GM12878 (cell line): ENCODE measurements at places on chromosomes 13 and 19. TPM values are rescaled to one million over a fixed set of nuclear protein-coding genes. Genes with fewer than 3 reads are reported as not detected.

DNA sequence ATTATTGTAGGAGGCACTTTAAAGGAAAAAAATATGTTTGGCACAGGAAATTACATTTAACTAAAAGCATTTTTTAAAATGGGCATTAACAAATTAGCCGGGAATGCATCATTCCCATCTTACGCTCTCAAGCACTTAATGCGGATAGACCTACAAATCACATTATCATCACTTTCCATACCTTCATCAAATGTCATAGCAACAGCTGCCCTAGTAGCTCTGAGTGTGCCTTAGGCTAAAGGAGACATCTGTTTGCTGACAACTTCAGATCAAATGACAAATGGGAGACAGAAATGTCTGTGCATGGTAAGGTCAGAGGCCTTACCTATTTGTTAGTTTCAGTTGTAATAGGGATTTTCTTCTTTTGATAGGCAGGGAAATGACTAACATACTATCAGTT, 773.2 kb upstream of the SLC10A2 start:
- no peaks in the 10 kb centered on the region for H3K4me1 ChIP-seq
- no peak overlapping the region for H3K4me3 ChIP-seq
- no peak overlapping the region for H3K27ac ChIP-seq
- H3K36me3 ChIP-seq, result no peaks in the 10 kb centered on the region
- H3K27me3 ChIP-seq, result no peaks in the 10 kb centered on the region

GRCh38 chr13:109955598-109955997, 169.2 kb upstream of the IRS2 start:
- H3K27ac ChIP-seq, result no peak overlapping the region
- no peaks in the 10 kb centered on the region for H3K27me3 ChIP-seq
- H3K36me3 ChIP-seq, result no peaks in the 10 kb centered on the region
- H3K4me3 ChIP-seq, result no peak overlapping the region
- no peak for DNase-seq

GRCh38 chr13:86324191-86324590, 525.0 kb upstream of the SLITRK6 start:
- H3K27ac ChIP-seq, result no peak overlapping the region
- no peak overlapping the region for H3K4me3 ChIP-seq
- DNase-seq, result no peak
- H3K27me3 ChIP-seq, result no peaks in the 10 kb centered on the region
- no peaks in the 10 kb centered on the region for H3K4me1 ChIP-seq
- H3K36me3 ChIP-seq, result no peaks in the 10 kb centered on the region

DNA sequence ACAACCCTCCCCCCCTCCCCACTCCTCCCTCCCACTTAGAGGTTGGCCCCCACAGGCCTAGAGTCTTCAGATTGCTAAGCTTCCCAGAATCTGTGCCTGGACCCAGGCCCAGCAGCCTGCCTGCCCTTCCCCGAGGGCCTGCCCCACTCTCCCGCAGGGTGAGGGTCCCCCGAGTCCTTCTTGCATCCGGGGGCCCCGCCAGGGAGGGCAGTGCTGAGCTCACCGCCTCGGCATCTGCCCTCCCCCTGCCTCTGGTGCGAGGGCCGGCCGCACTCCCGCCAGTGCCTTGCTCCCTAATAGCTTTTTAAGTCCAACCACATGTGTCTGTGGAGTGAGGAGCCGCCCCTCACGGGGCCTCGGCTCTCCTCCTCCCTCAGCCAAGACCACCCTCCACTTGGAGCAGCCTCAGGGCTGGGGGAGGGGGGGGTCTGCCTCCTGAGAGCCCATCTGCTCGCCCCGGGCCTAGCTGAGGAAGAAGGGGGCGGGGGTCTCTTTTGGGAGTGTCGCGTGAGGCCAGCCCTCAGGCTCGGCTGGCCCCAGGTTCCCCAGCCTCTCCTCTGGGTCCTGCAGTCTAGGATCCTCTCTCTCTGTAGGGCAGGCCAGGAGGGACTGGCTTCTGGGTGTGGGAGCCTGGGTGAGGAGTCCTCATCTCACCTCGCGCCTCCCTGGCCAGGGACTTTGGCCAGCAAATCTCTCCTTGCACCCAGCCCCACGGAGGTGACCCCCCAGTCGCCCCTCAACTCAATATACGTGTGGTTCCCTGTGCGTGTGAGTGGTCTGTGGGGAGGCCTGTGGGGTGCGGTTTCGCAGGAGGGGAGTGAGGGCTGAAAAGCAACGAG, 47.2 kb downstream of the LYL1 start:
- no peak overlapping the region for H3K27ac ChIP-seq
- no peaks in the 10 kb centered on the region; the same call in 1 of the 2 replicates for H3K27me3 ChIP-seq
- H3K4me3 ChIP-seq, result no peak overlapping the region
- no peak for DNase-seq

DNA sequence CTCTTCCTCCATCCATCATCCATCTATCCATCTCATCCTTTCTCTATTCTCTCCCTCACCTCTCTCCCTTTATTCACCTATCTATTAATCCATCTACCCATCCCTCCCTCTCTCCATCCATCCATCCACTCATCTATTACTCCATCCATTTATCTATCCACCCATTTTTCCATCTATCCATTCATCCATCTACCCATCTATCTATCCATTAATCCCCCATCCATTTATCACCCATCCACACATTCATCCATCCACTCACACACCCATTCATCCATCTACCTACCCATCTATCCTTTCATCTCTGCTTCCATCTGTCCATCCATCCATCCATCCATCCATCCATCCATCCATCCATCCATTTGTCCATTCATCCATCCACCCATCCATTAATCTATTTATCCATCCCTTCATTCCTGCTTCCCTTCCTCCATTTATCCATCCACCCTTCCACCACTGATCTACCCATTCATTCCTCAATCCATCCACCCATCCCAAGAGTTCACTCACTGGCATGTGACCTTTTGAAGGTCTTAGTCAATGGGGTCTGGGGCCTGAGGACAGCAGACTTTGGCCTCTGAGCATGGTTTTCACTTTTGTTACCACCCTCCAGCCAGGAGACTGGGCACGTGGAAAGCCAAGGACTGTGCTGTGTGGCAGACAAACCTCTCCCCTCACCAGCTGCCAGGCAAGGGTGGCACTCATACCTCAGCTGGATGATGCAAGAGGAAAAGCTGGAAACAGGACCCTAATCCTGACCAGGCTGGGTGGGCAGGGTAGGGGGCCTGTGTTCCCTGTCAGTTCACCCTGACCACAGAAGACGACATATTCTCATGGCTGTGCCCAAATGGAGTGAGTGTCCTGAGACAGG, 126.7 kb downstream of the URI1 start:
- H3K4me1 ChIP-seq, result no peaks in the 10 kb centered on the region
- H3K4me3 ChIP-seq, result no peak overlapping the region
- DNase-seq, result no peak
- H3K27me3 ChIP-seq, result no peaks in the 10 kb centered on the region
- H3K36me3 ChIP-seq, result no peaks in the 10 kb centered on the region

DNA sequence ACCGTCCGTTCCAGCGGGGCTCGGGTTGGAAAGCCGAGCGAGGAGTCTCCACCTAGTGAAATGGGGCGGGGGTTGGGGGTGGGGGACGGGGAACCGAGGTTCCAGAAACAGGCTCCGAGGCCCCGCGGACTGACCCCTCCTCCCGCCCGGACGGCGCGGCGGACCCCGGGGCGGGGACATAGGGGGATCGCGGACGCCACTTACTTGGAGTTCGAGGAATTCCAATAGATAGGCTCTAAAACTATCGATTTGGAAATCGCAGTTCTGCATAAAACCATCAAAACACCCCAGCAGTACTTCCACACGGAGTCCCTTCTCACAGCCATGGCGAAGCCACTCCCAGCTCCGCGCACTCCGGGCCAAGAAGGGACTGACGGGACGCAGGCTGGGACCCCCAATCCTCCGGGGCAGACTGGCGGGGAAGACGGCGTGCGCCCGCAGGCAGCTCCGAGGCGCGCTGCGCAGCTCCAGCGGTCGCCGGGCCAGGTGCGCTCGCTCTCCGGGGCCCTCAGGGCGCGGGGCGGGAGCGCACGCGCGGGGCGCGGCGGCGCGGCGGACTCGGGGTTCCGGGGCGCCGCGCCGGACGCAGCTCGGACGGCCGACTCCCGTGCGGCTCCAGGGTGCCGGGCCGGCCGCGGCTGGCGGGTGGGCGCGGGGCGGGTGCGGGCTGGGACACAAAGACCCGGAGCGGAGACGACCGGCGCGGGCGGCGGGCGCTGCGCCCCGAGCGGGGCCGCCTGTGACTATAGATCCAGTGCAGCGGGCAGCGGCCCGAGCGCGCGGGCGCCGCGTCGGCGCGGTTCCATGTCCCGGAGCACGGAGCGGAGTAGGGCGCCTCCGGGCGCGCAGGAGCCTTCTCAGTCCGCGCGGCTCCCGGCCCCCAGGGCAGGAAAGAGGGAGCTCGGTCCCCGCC, 567 bp downstream of the EFNB2 start:
- peak overlapping the region; percentile 62; the same call in 1 of the 2 replicates for H3K4me3 ChIP-seq
- no peaks in the 10 kb centered on the region for H3K36me3 ChIP-seq
- DNase-seq, result no peak
- H3K4me1 ChIP-seq, result peaks cover 3% of the 10 kb centered on the region; the same call in 1 of the 2 replicates

NXNL1 gene
- total RNA-seq, result not detected in 2 replicates

CYP4F2 gene
- 1.1 and 1.6 TPM in 2 replicates for total RNA-seq

- H3K4me3 ChIP-seq, result no peak overlapping the region
- no peak overlapping the region for H3K27ac ChIP-seq
- no peaks in the 10 kb centered on the region for H3K4me1 ChIP-seq
- H3K27me3 ChIP-seq, result no peaks in the 10 kb centered on the region
Observed at GRCh38 chr19:1582201-1582600, 10.5 kb downstream of the MBD3 start.

ZNF524 gene
- 14.7 and 17.2 TPM in 2 replicates for total RNA-seq

GRCh38 chr13:93270769-93271742, 44.4 kb downstream of the GPC6 start:
- H3K36me3 ChIP-seq, result no peaks in the 10 kb centered on the region
- no peaks in the 10 kb centered on the region for H3K4me1 ChIP-seq
- no peak for DNase-seq
- H3K27me3 ChIP-seq, result no peaks in the 10 kb centered on the region
- H3K4me3 ChIP-seq, result no peak overlapping the region
- H3K27ac ChIP-seq, result no peak overlapping the region

- no peaks in the 10 kb centered on the region for H3K36me3 ChIP-seq
- H3K27me3 ChIP-seq, result no peaks in the 10 kb centered on the region
- H3K4me3 ChIP-seq, result no peak overlapping the region
- H3K4me1 ChIP-seq, result no peaks in the 10 kb centered on the region
- no peak overlapping the region for H3K27ac ChIP-seq
Observed at GRCh38 chr13:58994077-58994476, 1169.7 kb downstream of the DIAPH3 start.

TUBB4A gene
- 22.4 and 30.4 TPM in 2 replicates for total RNA-seq

SLC25A41 gene
- total RNA-seq, result 1.0 and 1.2 TPM in 2 replicates

DNA sequence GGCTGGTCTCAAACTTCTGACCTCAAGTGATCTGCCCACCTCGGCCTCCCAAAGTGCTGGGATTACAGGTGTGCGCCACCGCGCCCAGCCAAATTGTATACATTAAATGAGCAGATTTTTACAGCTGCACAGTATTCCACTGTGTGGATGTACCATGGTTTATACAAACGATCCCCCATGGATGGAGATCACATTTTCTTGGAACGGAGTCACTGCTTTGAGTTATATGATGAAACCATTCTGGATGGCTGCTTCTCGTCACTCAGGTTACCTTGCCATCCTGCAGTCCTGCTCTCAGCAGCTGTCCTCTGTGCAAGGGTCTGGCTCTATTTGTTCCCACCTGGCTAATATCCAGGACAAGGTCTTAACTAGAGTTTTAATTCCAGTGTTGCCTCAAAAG, 39.1 kb upstream of the SLC15A1 start:
- DNase-seq, result no peak
- no peaks in the 10 kb centered on the region for H3K36me3 ChIP-seq
- H3K4me1 ChIP-seq, result no peaks in the 10 kb centered on the region
- H3K4me3 ChIP-seq, result no peak overlapping the region
- no peak overlapping the region for H3K27ac ChIP-seq

GRCh38 chr19:3813473-3814392, 27.6 kb upstream of the MATK start:
- no peaks in the 10 kb centered on the region for H3K36me3 ChIP-seq
- H3K27me3 ChIP-seq, result no peaks in the 10 kb centered on the region
- H3K4me1 ChIP-seq, result peaks cover 14% of the 10 kb centered on the region
- no peak overlapping the region for H3K27ac ChIP-seq

DNA sequence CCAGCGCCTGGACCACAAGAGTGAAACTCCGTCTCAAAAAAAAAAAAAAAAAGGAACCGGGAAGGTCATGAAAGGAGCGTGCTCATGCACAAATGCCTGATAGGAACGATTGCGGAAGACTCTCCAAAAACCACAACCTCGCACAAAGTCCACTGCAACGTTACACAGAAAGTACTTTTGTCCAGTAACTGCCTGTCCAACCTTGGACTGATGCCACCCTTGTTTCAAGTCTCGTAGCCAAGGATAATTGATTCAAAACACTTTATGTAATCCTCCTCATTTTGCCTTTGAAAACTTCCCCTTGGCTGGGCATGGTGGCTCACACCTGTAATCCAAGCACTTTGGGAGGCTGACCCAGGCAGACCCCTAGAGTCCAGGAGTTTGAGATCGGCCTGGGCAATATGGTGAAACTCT, 13.7 kb downstream of the LGALS7 start:
- H3K27me3 ChIP-seq, result no peaks in the 10 kb centered on the region
- H3K4me3 ChIP-seq, result no peak overlapping the region
- H3K27ac ChIP-seq, result no peak overlapping the region
- no peaks in the 10 kb centered on the region for H3K36me3 ChIP-seq
- no peak for DNase-seq
- no peaks in the 10 kb centered on the region for H3K4me1 ChIP-seq

ZNF414 gene
- 23.7 and 26.4 TPM in 2 replicates for total RNA-seq

HCST gene
- 28.6 and 30.7 TPM in 2 replicates for total RNA-seq

DNA sequence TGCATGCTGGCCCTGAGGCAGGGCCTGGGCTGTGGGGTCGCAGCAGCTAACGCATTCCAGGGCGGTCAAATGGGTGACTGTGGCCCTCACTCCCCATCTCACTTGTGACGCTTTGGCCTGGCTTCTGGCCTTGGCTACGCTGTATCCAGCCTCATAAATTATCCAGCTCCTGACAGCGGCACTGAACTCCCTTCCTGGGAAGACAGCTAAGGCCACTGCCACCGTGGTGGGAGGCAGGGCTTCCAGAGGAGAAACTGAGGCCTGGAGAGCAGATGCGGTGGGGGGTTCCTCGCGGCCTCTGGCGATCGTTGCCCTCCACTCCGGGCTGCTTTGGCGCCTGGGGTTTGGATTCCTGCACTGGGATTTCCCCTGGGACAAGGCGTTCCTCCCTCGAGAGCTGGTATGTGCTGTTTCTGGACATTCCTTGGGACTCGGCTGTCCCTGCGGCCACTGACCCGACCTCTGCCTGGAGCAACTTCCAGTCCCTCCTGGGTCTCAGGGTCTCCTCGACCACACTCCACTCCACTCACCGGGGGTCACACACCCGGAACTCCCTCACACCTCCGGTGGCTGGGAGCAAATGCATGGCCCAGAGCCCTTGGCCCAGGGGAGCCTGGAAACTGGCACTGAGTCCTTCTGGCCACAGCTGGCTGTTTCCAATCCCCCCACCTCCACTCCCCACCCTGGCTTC, 3.4 kb downstream of the TBXA2R start:
- no peak overlapping the region for H3K4me3 ChIP-seq
- H3K27ac ChIP-seq, result no peak overlapping the region
- no peaks in the 10 kb centered on the region for H3K36me3 ChIP-seq
- no peak for DNase-seq

GRCh38 chr13:76622315-76623040, 263.7 kb downstream of the KCTD12 start:
- H3K4me3 ChIP-seq, result no peak overlapping the region
- no peak for DNase-seq
- H3K27me3 ChIP-seq, result no peaks in the 10 kb centered on the region
- no peaks in the 10 kb centered on the region for H3K36me3 ChIP-seq

GRCh38 chr19:36100476-36100875, 10.5 kb upstream of the OVOL3 start:
- H3K27ac ChIP-seq, result no peak overlapping the region
- H3K4me1 ChIP-seq, result no peaks in the 10 kb centered on the region
- H3K36me3 ChIP-seq, result peaks cover 30% of the 10 kb centered on the region

- no peak for DNase-seq
- 0 out of 2 replicates have a peak, but pooled peaks cover 3% of the 10 kb centered on the region for H3K27me3 ChIP-seq
- H3K4me1 ChIP-seq, result no peaks in the 10 kb centered on the region; the same call in 1 of the 2 replicates
Observed at GRCh38 chr19:12984143-12984627, 11.1 kb upstream of the NFIX start.

CEACAM1 gene
- 8.0 and 9.0 TPM in 2 replicates for total RNA-seq
